ENCODE measurements at places on chromosomes 7 and 10.

- DNase-seq: no peak
These were observed 18.6 kb downstream of the ADAP1 start for GRCh38 chr7:935874-936385.

GRCh38 chr7:50121286-50121685 is 28.2 kb upstream of the ZPBP start:
- no peak for DNase-seq

DNA sequence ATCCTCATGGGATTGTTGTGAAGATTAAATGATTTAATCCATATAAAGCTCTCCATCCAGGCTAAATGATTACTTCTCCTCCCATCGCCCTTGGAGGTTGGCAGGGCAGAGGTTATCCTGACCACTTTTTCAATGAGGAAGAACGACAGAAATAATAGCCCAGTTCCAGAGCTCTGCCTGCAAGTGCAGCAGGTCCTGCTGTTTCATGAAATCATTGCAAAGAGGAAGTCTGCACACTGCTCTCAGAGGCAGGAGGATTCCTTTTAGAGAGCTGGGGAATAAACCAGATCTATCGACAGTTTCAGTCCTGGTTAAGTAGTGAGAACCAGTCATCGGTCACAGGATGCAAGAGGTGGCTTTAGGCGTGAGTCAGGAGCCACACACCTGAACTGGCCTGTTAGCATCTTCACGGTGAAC is 25.0 kb upstream of the CDH23 start:
- DNase-seq: peak; percentile 4

GRCh38 chr7:33425929-33426678 is 296.7 kb downstream of the BBS9 start:
- no peak for DNase-seq

DNA sequence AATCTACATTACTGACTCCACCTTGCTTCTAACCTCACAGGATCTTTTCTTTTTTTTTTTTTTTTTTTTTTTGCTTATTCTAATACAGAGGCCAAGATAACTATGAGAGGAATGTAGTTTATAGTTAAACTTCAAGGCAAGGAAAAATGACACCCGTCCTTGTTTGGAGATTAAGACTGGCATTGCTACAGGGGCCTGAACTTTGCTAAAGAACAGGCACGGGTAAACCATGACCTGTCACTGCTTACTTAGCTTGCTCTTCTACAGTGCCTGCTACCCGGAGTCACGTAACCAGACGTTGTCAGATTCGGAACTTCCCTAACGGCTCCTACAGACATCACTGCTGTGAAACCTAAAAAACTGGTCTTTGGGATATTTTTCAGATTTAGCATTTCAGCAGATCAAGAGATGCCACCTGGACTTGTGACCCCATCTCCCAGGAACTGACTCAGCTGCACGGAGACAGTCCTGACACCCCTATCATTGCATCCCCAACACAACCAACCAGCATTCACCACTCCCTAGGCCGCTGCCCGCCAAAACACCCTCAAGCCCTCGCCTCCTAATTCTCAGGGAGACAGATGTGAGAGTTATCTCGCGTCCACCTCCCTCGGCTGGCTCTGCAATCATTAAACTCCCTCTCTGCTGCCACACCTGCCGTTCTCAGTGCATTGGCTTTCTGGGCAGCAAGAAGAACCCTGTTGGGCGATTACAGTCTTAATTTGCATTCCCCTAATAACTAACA is 27.5 kb downstream of the MAD1L1 start:
- no peak for DNase-seq

DNA sequence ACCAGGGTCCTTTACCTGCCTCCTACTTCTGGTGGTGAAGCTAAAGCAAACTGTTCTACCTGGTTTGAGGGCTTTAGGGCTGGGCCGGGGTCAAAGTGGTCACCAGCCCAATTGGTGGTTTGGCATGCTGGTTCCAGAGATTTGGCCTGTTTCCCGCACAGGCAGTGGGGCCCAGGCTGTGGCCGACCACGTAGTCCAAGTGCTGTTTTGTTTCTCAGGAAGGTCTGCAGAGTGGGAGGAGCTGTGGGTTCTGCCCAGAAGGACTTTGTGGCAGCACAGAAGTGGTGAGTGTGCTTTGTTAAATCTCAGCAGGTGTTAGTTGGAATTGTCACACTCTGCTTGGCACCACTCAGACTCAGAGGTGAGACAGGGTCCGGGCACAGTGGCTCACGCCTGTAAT is 85.8 kb downstream of the MKX start:
- DNase-seq: no peak

DNA sequence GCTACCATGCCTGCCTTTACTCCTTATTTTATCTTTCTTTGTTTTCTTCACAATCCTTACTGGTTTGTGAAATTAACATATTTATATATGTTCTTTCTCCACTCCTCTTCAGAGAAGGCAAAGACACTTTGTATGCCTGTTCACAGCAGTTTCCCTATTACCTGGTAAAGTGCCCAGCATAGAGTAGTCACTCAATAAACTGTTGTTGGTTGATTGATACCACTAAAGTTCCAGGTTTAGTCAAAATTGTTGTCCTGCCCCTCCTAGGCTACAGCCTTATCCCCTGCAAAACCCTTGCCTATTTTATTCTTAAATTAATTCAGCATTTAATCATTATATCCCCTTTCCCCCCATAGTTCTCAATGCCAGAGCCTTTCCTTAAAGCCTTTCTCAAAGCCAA is 76.1 kb downstream of the POLL start:
- no peak for DNase-seq

GRCh38 chr7:55493408-55493807 is 78.9 kb downstream of the VOPP1 start:
- no peak for DNase-seq
